Foreskin keratinocyte (primary cell): ENCODE measurements at places on chromosomes 4 and X.
A peak's percentile ranks its signal among the peaks of the same experiment; 100 is the strongest.

- peak; percentile 57 for DNase-seq
Measured at GRCh38 chrX:80807992-80808735, 1.5 kb downstream of the BRWD3 start.

DNA sequence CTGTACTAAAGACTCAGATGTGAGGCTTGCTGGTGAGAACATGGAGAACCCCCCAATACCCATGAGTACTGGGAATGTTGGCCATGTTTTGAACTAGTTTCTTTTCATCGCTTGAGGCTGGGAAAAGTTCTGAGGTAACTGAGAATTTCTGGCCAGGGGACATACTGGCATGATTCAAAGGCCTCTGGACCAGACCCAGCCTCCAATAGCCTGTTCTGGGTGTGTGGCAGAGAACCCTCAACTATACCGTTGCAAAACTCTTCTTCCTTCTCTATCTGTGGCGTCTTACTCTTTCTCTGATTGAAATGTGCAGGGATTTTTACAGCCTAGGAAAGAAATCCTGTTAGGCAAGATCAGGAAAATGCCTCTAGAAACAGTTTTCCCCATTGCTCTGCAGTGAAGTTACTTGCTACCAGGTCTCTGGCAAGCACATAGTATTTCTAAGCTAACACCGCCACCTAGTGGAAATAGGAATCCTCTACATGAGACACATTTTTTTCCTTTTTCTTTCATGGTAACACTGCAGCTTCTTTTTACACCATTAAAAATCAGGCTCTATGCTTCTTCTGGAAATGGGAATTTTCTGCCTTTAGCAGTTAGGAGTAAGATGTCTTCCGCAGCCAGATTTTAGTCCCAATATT, 170.7 kb upstream of the ZCCHC13 start:
- DNase-seq = peak; percentile 34

DNA sequence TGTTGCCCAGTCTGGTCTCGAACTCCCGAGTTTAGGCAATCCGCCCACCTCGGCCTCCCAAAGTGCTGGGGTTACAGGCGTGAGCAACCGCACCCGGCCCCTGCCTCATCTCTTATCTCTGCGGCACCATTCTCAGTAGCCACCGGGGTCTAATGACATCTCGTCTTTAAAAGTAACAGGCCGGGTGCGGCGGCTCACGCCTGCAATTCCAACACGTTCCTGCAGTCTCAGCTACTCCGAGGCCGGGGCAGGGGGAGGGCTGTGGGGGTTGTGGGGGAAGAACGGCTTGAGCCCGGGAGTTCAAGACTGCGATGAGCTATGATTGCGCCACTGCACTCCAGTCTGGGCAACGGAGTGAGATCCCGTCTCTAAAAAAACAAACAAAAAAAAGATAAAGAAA, 28.8 kb downstream of the ING2 start:
- DNase-seq = no peak

DNA sequence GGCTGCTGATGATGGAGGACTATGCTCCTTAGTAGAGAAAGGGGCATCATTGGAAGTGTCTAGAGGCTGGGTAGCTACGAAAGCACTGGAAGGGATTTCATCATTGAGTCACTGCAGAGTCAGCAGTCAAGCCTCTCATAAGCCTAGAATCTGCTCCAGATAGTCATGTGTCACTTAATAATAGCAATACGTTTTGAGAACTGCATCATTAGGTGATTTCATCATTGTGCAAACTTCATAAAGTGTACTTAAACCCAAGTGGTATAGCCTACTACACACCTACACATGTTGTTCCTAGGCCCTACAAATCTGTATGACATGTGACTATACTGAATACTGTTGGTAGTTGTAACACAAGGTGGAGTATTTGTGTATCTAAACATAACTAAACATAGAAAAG, 165.6 kb downstream of the PTTG2 start:
- peak; percentile 64 for DNase-seq

GRCh38 chrX:130124577-130124976, 14.3 kb upstream of the ELF4 start:
- DNase-seq = no peak

- DNase-seq = peak; percentile 43
Measured at GRCh38 chr4:168978001-168978700, 31.9 kb downstream of the CBR4 start.

- peak; percentile 62 for DNase-seq
Measured at GRCh38 chr4:6794189-6794588, 11.7 kb downstream of the KIAA0232 start.

DNA sequence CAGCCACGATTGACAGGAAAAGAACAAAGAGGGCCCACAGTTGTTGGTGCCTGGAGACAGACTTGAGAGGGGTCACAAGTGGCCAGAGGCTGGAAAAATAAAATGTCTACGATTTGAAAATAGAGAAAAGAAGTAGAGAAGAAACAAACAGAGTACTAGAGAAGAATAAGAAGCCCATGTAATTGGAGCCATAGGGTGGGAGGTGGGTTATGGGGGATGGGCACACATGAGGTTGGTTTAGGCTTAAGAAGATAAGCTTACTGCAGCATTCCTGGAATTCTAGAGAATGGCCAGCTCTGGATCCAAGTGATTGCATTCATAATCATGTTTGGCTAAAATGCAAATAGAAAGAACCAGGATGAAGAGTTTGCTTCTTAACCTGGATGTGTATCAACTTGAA, 210.7 kb downstream of the MAML3 start:
- no peak for DNase-seq

GRCh38 chrX:140733766-140734342, 24.3 kb downstream of the LINC00632 start:
- DNase-seq = no peak

- no peak for DNase-seq
Measured at GRCh38 chrX:78199851-78200250, 60.4 kb upstream of the TAF9B start.

- no peak for DNase-seq
Measured at GRCh38 chrX:75038925-75039324, 113.7 kb upstream of the NEXMIF start.

GRCh38 chr4:6755088-6755753, 27.3 kb upstream of the KIAA0232 start:
- no peak for DNase-seq

- DNase-seq = peak; percentile 13
Measured at GRCh38 chrX:101595739-101596419, 21.9 kb downstream of the ARMCX6 start.

DNA sequence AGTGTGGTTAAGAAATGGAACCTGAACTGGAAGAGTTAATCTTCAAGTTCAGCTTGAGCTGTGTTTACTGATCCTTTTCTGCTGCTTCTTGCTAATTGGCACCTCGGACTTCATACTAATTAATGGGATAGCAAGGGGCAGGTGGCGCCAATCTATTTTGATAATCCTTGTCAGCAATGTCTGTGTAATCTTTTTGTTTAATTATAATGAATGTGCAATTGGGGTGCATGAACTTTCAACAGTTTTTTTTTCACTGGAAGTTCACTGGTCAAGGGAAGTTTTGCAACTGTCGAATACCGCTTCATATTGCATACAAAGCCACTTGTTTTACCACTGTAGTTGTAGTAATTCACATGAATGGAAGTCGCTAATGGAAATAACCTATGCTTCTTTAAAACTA, 261.0 kb downstream of the BMPR1B start:
- no peak for DNase-seq

- no peak for DNase-seq
Measured at GRCh38 chrX:133249266-133250058, 31.3 kb upstream of the TFDP3 start.

- DNase-seq = no peak
Measured at GRCh38 chr4:12612876-12613275, 871.3 kb downstream of the RAB28 start.

DNA sequence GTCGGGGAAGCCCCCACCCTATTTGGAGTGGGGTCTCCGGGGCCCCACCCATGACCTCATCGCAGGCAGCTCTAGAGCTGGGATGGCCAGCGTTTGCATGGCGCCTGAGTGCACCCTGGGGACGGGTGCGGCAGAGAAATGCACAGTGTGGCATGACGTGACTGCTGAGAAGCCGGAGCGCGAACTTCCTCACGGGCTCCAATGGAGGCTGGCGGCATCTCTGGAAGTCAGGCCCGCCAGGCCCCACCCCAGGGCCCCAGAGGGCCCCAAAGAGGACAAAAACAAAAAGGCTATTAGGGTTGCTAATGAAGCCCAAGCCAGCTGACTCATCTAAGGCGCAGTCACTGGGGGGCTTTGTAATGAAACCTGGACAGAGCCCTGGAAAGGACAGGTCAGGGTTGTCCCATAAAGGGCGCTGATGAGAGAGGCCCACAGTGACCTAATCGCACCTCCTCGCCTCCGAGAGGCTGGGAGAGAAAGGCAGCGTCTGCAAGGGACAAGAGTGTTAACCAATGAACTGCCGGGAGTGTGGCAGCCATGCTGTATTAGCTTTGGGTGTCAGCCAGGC, 86.0 kb upstream of the C1QTNF7 start:
- no peak for DNase-seq

- DNase-seq = no peak
Measured at GRCh38 chr4:152032722-152033131, 271.9 kb upstream of the GATB start.

- DNase-seq = peak; percentile 25
Measured at GRCh38 chr4:109801895-109802319, at the start of gene CFI. Gene CFI, minus strand, starts transcription at chr4:109801999. Its CDS starts 28 bp downstream, at chr4:109801971.

DNA sequence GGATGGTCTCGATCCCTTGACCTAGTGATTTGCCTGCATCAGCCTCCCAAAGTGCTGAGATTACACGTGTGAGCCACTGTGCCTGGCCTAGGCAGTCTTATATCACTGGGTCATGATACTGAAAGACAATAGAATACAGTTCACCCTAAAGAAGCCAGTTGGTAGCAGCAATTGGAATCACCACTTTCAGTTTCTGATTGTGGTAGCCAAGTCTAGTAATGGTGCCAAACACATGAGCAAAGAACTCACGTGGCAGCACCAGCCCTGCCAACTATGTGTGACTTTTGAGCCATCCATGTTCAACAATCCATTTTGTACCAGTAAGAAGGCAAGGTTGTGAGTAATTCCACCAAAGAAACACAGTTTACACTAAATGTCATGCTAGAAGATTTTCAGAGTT, 548.4 kb downstream of the KLHL13 start:
- DNase-seq = no peak

GRCh38 chrX:109660435-109661143, 35.6 kb upstream of the KCNE5 start:
- no peak for DNase-seq

DNA sequence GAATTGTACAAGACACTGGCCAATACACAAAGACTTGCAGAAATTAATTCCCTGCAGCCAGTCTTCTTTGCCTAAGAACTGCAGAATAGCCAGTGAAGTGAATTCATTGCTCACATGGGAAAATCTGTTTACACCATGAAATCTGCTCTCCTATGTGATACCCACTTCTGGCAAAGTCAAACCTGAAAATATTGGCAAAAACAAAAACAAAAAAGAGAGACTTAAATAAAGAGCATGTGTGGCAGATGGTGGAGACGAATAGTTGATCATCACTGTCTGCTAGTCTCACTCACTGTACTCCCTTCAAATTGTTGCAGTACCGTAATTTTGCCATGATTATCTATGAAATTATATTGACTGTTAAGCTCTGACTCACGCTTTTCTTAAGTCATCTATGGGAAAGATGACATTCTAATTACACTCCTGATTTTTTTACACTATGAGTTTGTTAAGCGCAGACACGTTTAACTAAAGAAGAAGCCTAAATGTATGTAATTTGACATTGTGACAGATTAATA, 406.8 kb downstream of the PCDH7 start:
- DNase-seq = no peak

GRCh38 chr4:63607169-63607872, 801.9 kb downstream of the TECRL start:
- no peak for DNase-seq

DNA sequence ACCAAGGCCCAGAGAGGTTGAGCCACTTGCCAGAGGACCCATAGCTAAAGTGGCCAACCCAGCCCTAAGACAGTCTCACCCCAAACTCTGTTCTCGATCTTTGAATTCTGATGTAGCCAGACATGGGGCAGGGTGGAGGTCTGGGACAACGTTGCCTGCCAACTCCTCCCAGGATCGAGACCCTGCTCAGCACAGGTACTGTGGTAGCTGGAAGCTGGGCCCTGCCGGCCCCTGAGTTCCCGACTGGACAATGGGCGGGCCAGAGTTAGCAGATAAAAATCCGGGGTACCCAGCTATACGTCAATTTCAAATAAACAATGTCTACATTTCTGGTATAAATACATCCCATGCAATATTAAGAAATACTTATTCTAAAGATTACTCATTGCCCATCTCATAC, 35.3 kb downstream of the ADRA2C start:
- no peak for DNase-seq

GRCh38 chr4:1290165-1290977, 680 bp downstream of the MAEA start:
- DNase-seq = no peak

DNA sequence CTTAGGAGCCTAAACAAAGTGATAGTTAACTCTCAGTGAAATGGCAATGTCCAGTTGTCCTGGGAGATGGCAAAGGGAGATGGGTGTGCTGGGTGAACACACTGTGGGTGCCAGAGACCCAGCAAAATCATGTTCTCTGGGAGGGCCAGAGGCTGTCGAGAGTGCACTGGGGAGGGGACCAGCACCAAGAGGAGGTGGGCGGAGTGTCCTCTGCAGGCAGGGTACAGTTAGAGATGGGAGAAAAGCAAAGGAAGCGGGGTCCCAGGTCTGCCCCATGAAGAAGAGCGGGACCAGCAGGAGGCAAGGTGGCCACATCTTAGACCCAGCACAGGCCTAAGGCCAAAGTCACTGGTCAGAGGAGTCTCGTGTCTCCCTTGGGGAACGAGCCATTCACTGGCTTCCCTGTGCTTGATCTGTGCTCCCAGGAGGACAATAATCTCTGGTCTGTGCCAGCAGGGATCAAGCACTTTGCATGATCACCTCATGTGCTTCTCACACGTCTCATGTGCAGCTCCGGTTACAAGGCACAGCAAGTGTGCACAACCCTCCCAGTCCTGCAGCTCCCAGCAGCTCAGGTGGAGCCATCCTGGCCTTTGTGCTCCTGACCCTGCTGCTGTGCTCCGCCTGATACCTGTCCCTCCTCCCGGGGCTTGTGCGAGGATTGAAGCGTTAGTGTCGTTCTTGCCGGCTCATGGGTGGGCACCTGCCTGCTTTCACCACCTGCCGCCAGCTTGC, 100.9 kb downstream of the FAM53A start:
- DNase-seq = no peak

DNA sequence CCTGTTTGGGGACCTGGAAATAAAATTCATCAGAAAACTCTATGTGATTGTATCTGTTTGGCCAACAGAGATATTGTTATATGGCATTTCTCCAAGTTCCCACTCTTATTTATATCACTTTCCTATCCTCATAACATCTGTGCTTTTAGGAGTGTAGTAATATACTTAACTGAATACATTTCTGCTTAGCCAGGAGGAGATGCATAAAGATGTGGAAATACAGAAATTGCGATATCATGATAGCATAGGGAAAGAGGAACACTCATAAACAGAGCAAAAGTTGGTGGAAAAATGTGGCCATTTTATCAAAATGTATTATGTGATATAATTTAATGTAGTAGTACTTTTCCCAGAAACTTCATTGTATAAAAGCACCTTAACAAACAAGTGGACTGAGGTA, 46.1 kb upstream of the TSPAN7 start:
- DNase-seq = no peak
